Activated T-cell treated with anti-CD3 and anti-CD28 coated beads, Interleukin-2, amount 50 U/mL, for 72 hours (primary cell): ENCODE measurements at places on chromosomes 7 and 10. TPM values are rescaled to one million over a fixed set of nuclear protein-coding genes. Genes with fewer than 3 reads are reported as not detected.

Gene AOAH
- 18.8 TPM for total RNA-seq

Gene OR2AE1
- total RNA-seq, result 0.46 TPM

Gene NT5C2
- total RNA-seq, result 99.6 TPM

Gene PAPOLB
- total RNA-seq, result 0.05 TPM

Gene USP6NL
- 3.9 TPM for total RNA-seq

Gene SMO
- 0.84 TPM for total RNA-seq

Gene AKR1B1
- 117 TPM for total RNA-seq

Gene TRPV5
- total RNA-seq, result not detected

Gene GNGT1
- total RNA-seq, result not detected

Gene NYAP1
- 0.67 TPM for total RNA-seq

Gene CNNM1
- total RNA-seq, result 0.31 TPM

DNA sequence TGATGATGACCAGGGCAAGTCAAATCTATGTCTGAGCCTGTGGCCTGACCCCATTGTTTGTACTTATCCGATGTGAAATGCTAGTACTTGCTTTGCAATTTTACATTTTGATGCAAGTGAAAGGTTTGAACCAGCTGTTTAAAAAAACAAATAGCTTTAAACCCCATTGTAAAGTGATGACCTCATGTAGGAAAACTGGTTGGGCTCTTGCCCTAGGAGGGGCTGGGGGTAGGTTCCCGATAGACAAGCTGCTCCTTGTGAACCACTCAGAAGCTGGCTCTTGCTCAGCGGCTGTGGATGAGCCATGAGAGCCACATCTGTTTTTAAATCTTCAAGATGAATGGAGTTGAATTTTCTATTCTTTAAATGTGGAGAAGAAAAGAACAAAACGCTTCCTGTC, 185.3 kb downstream of the WDR11 start:
- no peak for DNase-seq

GRCh38 chr7:47572094-47572445, 9.8 kb downstream of the TNS3 start:
- DNase-seq, result no peak

GRCh38 chr7:70539205-70539604, 592.7 kb upstream of the GALNT17 start:
- no peak for DNase-seq

GRCh38 chr10:75100764-75101291, 10.6 kb upstream of the SAMD8 start:
- DNase-seq, result no peak

GRCh38 chr10:22945934-22946673, 18.3 kb downstream of the ARMC3 start:
- DNase-seq, result no peak

GRCh38 chr7:35553519-35553918, 141.4 kb downstream of the HERPUD2 start:
- no peak for DNase-seq

DNA sequence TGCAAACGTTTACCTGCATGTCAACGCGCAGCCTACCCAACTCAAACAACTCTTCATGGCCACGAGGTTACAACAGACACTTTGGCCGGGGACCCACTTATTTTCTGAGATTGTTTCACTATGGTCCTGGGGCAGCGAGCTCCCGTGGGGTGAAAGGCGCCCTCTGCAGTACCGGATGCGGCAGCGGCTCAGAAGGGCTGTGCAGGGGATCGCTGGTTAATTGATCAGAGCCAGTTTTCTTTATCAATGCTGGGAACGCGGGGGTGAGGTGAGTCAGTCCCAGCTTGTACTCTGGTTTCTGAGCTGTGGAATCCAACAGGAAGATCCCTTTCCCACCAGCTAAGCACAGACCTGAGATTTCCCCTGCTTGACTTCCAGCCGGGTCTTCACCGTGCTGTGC, 366.5 kb upstream of the KLF6 start:
- DNase-seq, result no peak

DNA sequence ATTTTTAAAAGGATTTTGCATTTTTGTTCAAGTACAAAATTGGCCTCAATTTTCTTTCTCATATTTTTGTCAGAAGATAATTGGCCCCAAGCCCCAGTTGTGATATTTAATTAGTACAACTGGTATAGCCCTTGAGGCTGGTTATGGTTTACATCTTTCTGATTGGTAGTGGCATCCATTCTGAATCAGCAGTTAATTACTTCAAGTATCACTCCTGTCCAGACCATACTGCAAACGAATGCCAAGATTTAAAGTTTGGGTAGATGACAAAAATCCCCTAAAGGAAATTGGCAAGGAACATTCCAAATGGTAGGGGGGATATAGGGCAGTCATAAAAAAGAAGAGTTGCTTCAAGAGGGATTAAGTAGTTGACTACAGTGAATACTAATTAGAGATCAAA, 23.1 kb downstream of the MYPN start:
- DNase-seq, result no peak

- no peak for DNase-seq
These were observed 10.6 kb upstream of the SLC18A3 start for GRCh38 chr10:49599546-49599945.

GRCh38 chr7:108257954-108258353, 127.8 kb upstream of the LAMB4 start:
- DNase-seq, result no peak

GRCh38 chr10:88404133-88404532, 179.0 kb downstream of the RNLS start:
- no peak for DNase-seq

DNA sequence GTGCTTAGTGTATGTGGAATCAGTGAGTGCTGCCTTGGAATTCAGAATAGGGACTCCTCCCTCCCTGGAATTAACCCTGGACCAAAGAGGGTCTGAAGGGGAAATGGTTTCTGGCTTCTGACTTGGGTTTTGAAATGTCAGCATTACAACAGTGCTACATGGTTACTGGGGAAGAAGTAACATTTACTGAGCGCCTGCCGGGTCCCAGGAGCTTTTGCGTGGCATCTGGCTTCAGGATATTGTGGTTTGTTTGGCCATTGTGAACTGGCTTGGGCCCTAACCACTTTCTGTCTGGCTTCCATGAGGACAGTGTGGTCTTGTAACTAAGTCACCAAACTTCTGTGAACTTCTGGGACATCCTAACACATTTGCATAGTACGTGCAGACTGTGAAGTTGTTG, 21.3 kb downstream of the TSPAN15 start:
- DNase-seq, result no peak

GRCh38 chr7:50959991-50960390, 177.3 kb upstream of the GRB10 start:
- DNase-seq, result no peak

GRCh38 chr7:23531050-23531793, 559 bp downstream of the TRA2A start:
- DNase-seq, result peak; percentile 62

DNA sequence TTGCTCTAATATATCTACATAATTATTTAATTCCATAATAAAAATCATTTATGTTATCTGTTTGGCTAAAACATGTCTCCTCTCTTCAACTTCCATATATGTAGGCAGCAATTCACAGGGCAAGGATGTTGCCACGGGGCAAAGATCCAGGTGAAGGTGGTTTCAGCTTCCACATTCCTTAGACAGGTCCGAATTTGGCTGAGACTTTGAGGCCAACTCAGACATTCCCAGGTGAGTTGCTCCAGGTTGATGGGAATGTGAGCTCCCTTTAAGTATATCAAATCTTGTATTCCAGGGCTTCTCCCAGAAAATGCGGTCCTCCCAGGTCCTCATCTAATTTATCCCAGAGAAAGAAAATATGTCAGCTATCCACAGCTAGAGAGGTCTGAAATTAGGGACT, 15.1 kb upstream of the AOAH start:
- no peak for DNase-seq

- DNase-seq, result no peak
These were observed 168.7 kb downstream of the TMEM178B start for GRCh38 chr7:141242568-141242967.

GRCh38 chr10:21238717-21239116, 286.8 kb downstream of the SKIDA1 start:
- DNase-seq, result no peak

DNA sequence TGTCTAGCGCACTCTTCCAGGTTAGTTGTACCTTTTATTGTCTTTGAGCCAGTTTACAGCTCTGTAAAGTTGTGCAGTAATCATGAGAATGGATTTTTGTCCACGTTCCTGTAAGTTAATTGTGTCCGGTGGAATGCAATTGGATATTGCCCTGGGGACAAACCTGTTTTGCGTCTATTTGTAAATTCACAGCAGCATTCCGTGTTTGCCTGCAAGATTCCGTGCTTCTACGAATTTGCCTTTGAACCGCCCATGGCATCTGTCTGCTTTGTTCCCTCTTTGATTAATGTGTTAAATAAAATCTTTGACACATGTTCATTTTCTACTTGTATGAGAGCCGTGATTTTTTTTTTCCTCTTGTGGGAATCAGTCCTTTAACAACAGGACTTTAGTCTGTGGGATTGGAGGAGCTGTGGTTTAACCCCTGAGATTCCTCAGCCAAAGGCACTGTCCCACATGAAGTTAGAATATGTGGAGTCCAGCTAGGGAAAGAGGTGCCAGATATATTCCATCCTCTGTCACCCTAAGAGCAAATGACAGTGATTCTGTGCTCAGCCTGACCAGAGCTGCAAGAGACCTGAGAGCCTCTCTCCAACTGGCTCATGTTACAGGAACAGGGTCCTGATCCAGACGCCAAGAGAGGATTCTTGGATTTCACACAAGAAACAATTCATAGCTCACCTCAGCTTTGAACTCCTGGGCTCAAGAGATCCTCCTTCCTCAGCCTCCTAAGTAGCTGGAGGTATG, 126.3 kb downstream of the COL26A1 start:
- DNase-seq, result no peak

GRCh38 chr10:111578076-111578475, 501.2 kb downstream of the ADRA2A start:
- DNase-seq, result no peak
